ENCODE measurements at places on chromosomes 16 and 17. TPM values are rescaled to one million over a fixed set of nuclear protein-coding genes. Genes with fewer than 3 reads are reported as not detected.
A peak's percentile ranks its signal among the peaks of the same experiment; 100 is the strongest.

ODAD4 gene
- 7.1 TPM for total RNA-seq

GRCh38 chr16:844638-845350, 44.3 kb upstream of the GNG13 start:
- DNase-seq = no peak

- DNase-seq = no peak
These were observed 137.0 kb upstream of the RCVRN start for GRCh38 chr17:10041916-10042588.

DNA sequence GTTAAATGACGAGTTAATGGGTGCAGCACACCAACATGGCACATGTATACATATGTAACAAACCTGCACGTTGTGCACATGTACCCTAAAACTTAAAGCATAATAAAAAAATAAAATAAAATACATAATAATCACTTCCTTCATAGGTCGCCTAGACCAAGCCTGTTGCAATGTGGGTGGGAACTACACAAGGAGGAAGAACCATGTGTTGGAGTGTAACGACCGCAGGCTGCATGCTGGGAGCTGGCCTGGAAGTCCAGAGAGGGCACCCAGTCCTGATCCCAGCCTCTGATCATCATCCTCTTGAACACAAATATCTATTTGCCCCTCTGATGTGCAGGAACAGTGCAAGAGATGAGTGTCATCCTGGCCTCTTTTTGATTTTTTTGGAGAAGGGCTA, 224.7 kb upstream of the ASIC2 start:
- DNase-seq = no peak

POLR2A gene
- 210 TPM for total RNA-seq

- DNase-seq = no peak
These were observed 144.1 kb upstream of the CES5A start for GRCh38 chr16:56019274-56019673.

ORMDL3 gene
- total RNA-seq = 87.6 TPM

DNA sequence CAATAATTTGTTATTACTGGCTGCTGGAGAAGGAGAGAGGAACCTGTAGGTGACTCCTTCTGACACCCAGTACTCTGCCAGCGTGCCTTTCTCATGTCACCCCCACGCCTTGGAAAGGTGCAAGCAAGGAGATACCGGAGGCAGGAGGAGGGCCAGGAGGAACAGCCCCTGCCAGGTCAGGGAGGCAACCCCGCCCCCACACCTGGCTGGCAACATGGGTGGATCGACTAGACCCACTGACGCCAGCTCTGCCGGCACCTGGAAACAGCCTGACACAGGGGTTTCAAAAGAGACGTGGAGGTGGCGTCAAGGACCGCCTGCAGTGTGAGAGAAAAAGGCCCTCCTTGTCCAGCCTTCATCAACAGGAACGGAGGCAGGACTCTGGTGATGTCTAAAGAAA, 62.3 kb downstream of the CYB5B start:
- DNase-seq = no peak

VMO1 gene
- 2.0 TPM for total RNA-seq

DNA sequence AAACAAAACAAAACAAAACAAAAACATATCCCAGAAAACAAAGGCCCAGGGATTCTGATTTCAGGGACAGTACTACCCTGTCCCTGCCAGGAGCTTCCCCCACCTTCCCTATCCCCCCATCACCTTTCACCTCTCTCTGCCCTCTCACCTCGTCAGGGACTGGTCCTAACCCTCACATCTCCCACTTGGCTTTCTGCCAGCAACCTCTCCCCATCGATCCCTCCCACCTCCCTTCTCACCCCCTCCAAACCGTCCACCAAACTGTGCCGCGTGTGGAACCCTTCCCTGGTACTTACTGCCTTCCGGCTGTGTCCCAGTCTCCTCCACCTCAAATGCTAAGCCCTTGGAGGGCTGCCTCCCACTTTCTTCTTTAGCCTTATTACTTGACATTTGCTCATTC, 36.4 kb downstream of the TMEM186 start:
- no peak for DNase-seq

- DNase-seq = no peak
These were observed 7.8 kb upstream of the SSTR2 start for GRCh38 chr17:73156887-73157520.

HBM gene
- total RNA-seq = not detected

- DNase-seq = no peak
These were observed 22.1 kb downstream of the CYTH1 start for GRCh38 chr17:78759969-78760352.

DNA sequence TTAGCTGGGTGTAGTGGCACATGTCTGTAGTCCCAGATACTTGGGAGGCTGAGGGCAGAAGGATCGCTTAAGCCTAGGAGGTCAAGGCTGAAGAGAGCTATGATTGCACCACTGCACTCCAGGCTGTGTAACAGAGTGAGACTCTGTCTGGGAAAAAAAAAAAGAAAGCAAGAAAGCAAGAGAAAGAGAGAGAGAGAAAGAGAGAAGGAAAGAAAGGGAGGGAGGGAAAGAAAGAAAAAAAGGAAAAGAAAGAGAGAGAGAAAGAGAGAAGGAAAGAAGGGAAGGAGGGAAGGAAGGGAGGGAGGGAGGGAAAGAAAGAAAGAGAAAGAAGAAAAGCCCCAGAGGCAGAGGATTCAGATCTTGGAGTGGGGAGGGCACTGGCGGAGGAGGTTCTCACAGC, 6.5 kb downstream of the DHX58 start:
- DNase-seq = no peak

GRCh38 chr16:86347090-86347489, 163.2 kb upstream of the FOXF1 start:
- no peak for DNase-seq

DNA sequence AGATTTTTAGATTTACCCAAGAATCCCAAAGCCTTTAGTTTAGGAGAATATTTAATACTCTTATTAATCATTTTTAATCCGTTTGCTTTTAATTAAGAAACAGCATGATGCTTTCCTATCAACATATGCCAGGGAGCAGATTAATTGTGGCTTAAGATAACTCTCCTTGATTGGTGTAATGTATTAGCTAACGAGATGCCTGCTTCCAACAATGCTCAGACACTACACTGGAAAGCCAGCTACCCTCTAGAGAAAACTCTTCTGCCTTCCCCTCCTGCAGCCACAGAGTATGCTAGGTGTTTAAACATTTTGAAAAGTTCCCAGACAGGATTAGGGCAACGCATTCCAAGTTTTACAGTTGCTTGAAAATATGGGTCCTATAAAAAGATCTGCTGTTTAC, 142.2 kb downstream of the AATF start:
- no peak for DNase-seq

DNA sequence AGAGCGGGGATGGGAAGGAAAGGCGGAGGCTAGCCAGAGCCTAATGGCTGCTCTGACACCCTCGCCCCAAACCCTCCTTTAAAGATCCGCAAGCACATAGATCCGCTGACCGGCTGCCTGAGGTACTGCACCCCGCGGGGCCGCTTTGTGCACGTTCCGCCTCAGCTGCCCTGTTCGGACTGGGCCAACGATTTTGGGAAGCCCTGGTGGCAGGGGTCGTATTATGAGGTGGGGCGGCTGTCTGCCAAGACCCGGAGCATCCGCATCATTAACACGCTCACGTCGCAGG, 663 bp downstream of the CYB5D1 start:
- no peak for DNase-seq

- no peak for DNase-seq
These were observed 119.2 kb downstream of the RPTOR start for GRCh38 chr17:80663781-80664206.

FBXO39 gene
- not detected for total RNA-seq

SLC5A2 gene
- total RNA-seq = 0.62 TPM

DNA sequence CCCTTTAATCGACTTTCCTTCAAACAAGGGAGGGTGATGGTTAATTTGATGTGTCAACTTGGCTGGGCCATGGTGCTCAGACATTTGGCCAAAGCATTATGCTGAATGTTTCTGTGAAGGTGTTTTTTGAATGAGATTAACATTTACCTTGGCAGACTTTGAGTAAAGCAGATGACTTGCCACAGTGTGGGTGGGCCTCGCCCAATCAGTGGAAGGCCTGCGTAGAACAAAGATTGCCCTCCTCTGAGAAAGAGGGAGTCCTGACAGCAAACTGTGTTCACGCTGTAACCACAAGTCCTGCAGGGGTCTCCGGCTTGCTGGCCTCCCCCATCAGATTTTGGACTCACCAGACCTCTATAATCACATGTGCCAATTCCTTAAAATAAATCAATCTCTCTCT, 118.7 kb downstream of the SOX9 start:
- no peak for DNase-seq

KRTAP4-5 gene
- not detected for total RNA-seq

DNA sequence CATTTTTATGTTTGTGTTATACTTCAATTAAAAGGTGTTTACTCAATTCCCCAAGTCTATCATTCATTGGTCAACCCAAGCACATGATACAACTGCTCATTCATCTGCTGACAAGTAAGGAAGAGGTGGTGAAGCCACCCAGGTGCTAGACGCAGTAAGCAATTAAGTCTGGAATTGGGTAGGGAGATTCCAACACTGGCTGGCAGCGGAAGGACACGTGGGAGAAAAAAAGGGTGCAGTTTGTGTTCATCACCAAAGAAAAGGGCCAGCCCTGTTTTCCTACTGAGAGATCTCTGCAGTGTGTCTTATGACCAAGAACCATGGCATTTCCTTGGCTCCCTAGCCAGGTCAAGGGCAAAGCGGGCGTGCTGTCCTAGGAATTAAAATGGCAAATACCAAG, 11.8 kb upstream of the ZNF23 start:
- DNase-seq = no peak

- DNase-seq = no peak
These were observed 32.7 kb downstream of the YWHAE start for GRCh38 chr17:1367351-1367745.

UNK gene
- 70.0 TPM for total RNA-seq

GRCh38 chr17:73591296-73592078, 52.8 kb downstream of the SDK2 start:
- DNase-seq = no peak

TEKT3 gene
- total RNA-seq = 2.8 TPM

- no peak for DNase-seq
These were observed 105.9 kb upstream of the SEC14L1 start for GRCh38 chr17:77034677-77035424.

WFDC1 gene
- 0.24 TPM for total RNA-seq

DNA sequence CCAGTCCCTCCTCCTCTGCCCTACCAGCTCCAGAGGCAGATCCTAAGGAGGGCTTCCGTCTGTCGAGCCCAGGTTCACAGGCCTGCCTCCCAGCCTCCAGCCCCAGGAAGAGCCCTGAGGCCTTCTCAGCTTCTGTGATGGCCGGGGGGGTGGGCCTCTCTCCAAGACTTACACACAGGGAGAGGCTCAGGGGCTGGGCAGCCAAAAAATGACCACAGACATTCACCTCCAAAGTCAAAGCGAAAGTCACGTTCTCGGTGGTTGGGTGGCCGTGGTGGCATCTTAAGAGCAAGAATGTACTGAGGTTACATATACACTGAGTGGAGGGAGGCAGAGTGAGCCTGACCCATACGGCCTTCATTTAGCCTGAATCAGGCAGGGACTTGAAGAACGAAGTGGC, 119.1 kb downstream of the CCDC182 start:
- DNase-seq = no peak

DNA sequence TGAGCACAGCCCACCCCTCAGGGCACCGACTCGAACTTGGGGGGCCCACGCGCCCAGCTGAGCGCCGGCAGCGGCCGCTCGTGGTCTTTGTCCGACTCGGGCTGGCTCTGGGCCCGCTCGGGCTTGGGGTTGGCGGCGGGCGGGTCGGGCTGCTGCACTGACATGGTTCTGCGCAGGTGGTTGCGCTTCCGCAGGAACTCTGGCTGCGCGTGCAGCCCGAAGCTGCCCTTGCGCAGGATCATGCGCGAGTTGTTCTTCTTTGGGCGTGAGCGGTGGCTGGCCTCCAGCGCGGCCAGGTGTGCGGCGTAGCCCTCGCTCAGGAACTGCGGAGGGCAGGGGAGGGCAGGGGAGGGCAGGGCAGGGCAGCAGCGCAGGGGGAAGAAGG, 11.1 kb downstream of the PIMREG start:
- DNase-seq = peak; percentile 52

DNA sequence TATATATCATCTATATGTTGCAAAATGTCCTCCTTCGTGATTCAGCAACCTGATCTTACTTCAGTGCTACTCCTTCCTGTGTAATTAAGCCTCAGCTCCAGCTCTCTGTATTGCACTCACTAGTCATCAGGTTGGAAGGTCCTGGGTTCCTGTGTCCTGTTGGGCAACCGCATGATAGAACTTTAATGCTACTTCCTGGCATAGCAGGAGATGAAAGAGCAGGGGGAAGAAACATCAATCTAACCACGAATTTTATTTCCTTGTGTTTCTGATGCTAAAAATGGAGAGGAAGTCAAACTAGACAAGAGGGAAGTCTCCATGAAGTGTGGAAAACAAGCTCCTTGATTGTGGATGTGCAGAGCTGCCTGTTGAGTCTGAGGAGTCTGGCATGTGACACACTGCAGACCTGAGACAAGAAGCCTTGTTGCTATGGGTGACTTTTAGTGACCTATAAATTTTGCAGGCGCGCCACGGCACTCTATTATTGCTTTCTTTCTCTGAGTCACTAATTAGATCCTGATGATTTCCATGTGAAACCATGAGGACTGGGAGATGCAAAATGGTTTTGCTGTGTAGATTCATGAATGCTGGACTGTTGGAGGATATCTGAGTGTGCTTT, 25.6 kb downstream of the IGSF6 start:
- no peak for DNase-seq

- no peak for DNase-seq
These were observed 917 bp downstream of the YWHAE start for GRCh38 chr17:1398931-1399678.

LGALS9 gene
- 2.1 TPM for total RNA-seq

GRCh38 chr17:63686138-63686685, 13.7 kb downstream of the LIMD2 start:
- DNase-seq = no peak

GRCh38 chr16:79429381-79430190, 171.0 kb downstream of the MAF start:
- DNase-seq = no peak

- no peak for DNase-seq
These were observed 20.6 kb downstream of the SLC38A10 start for GRCh38 chr17:81274471-81274855.

DNA sequence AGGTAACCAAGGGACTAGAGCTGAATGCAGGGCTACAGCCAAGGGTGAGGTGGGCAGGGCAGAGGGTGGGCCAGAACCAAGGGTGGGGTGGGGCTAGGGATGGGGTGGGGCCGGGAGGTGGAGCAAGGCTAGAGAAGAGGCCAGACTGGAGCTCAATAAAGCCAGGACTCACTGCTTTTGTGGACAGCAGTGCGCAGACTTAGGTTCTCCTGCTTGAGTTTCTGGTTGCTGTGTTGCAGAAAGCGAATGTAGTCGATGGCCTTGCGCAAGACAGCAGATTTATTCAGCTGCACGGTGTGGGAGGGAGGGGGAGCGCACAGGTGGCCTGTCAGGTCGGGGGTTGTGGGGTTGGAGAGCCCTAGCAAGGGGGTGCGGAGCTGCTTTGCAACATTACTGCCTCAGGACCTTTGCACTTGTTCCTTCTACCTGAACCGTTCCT, 18.7 kb downstream of the SREBF1 start:
- no peak for DNase-seq
